ENCODE measurements at places on chromosomes 11 and 22.

DNA sequence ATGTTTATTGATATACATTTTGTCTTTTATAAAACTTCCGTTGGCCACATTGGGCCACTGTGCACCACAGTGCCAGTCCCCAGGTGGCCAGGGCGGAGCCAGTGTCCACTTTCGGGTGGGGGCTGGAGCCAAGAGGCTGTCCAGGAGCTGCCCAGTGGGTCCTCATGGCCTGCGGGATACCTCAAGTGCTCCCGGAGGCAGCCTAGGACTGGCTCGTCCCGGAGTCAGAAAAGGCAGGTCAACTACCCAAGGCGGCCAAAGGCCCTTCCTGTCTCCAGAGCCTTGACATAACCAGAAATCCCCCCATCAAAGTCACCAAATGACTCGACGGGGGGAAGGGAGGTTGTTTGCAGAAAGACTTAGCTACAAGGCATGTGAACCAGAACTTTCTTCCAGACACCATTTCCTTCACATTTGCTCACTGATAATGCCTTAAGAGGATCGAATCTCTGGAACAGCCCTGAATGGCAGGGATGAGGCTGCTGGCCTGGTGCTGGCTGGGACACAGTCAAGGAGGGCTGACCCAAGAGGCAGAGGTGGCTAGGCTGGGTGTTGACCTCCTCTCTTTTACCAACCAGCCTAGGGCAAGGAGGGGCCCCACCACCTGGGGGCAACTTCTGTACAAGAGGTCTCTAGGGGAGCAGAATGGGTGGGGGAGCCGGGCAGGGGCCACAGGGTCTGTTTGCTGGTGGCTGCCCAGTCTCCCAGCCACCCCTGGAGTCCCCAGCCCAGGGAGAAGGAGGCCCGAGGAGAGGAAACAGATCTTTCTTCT, 8.4 kb downstream of the MRGPRF start:
- no peak for DNase-seq

DNA sequence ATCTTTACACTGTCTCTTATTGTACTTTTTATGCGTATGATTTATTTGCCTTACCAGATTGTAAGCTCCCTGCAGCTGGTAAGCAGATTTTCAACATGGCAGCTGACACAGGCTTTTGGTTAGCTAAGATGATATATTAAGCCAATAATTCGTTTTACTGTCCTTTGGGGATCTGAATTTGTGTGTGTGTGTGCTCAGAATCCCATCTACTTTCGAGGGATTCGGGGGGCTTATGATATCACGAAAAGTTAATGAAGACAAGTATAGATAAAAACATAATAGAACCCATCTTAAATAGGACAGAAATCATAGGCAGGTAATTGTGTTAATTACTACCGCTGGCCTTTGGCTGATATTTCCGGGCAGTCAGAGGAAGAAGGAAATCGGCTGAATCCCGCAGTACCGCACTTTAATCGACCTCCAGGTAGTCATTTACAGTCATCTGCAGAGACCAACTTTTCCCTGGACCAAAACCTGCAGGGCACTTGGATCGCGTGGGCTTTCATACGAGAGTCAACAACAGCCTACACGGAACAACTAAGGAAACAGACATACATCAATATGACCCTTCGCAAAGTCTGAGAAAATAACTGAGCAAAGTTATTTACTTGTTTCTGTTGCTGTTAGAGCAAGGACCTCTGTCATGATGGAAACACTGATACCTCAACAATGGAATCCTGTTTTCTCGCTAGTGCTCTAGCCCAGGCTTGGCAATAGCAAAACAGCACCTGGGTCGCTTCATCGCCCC, 802 bp downstream of the KBTBD3 start:
- DNase-seq = no peak

- no peak for DNase-seq
Observed at GRCh38 chr11:69489031-69489745, 7.7 kb downstream of the LINC01488 start.

- no peak for DNase-seq
Observed at GRCh38 chr22:48618326-48618725, 1209.3 kb downstream of the BRD1 start.

DNA sequence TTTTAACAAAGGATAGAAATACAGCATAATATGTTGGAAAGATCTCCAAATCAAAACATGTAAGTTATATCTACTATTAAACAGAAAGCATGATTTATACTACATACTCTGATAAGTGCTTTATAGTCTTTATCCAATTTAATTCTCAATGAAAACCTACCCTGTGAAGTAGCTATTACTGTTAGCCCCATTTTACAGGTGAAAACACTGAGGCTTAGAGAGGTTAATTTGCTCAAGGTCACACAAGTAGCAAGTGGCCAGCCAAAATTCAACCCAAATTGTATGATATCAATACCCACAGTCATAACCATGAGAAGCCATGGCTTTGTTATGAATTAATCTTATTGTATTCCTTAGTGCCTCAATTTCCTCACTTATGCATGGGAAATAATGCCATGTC, 675 bp upstream of the OR5AN1 start:
- DNase-seq = no peak
